NCI-H2171 treated with DMSO at 0.1 percent for 48 hours (cell line): ENCODE measurements at places on chromosomes 16 and 17.

DNA sequence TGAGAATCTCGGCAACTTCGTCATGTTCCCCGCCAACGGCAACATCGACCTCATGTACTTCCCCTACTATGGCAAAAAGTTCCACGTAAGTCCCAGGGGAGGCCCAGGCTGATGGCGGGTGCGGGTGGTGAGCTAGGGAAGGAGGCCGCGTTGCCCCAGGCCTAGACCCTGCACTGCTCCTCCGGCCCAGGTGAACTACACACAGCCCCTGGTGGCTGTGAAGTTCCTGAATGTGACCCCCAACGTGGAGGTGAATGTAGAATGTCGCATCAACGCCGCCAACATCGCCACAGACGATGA, 4.8 kb downstream of the ATP1B2 start:
- no peak for DNase-seq

GRCh38 chr17:80596760-80597608, 52.3 kb downstream of the RPTOR start:
- no peak for DNase-seq

GRCh38 chr16:80912651-80913050, 94.0 kb downstream of the CMC2 start:
- DNase-seq = no peak

GRCh38 chr16:88264641-88265285, 118.0 kb upstream of the ZNF469 start:
- DNase-seq = peak; percentile 13

DNA sequence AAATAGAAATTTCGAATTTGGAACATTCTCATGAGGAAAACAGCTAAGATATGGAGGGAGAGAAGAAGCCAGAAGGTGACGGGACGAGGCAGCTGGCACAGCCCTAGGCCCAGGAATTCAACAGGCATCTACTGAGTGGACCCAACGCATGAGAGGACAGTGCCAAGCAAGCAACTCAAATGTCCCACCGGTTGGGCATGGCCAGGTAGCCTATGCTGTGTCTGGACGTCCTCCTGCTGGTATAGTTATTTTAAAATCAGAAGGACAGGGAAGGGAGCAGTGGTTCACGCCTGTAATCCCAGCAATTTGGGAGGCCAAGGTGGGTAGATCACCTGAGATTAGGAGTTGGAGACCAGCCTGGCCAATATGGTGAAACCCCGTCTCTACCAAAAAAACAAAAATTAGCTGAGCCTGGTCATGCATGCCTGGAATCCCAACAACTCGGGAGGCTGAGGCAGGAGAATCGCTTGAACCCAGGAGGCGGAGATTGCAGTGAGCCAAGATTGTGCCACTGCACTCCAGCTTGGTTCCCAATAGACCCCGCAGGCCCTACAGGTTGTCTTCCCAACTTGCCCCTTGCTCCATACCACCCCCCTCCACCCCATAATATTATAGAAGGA, 2.0 kb downstream of the GH1 start:
- no peak for DNase-seq
